ENCODE measurements at places on chromosomes 6 and 20. TPM values are rescaled to one million over a fixed set of nuclear protein-coding genes. Genes with fewer than 3 reads are reported as not detected.

DNA sequence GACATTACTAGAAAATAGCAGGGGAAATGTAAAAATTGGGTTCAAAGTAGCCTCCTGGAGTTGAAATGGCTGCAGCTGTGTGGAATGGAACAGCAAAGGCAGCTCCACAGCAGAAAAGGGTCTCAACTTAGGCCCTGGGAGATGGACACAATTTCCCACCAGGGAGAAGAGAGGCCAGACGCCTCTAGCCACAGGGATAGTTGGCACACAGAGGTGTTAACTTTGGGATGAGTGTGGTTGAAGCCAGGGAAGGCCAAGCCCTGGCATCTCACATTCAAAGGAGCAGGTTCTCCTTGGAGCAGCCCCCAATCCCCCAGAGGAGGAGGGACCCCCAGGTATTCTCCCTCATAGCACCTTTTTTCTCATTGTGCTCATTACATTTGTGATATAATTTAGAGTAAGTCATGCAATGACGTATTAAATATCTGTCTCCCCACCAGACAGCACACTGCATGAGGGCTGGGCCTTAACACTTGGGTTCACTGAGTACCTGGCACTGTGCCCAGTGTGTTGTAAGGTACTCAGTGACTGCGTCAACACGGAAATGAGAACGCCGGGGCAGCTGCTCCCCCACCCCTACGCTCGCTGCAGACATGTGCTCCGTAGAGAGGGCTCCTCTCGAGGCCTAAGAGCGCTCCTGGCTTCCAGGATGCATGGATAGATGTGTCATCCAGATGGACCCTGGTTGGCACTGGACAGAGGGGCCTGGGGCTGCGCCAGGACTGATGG lies 76.0 kb upstream of the CD93 start:
- peak; percentile 68 for DNase-seq

DNA sequence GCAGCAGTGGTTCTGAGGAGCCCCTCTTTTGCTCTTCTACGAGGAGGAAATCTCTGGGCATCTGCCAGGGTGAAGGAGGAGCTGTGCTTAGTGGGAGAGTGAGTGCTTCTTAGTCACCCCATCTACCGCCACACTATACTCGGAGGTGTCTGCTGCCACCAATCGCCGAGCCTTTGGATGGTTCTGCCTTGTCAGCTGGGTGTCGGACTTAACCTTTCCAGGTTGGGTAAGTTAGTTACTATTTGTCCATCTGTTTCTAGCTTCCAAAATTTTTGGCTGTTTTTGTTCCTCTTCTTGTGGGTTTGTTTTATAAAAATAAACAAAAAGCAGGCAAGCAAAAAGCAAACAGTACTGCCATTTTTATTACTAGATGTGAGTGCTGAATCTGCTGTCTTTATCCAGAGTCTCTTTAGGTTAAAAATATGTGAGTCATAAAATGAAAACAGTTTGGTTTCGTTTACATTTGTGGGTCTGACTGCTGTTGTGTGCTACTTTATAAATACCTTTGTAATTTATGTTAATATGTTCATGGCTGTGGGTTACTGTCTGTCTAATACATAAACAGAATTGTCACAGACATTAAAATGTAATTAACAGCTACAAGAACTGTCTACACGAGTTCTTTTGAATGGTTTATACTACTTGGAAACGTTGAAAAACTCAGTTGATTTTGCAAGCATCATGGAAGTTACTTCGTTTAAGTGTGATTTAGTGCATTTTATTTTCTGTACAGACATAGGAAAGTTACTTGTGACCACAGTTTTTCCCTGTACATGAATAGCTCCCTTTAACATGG lies 89.2 kb downstream of the ARID1B start:
- peak; percentile 22 for DNase-seq

GRCh38 chr6:108689272-108690161 lies 128.8 kb downstream of the FOXO3 start:
- DNase-seq: peak; percentile 85

DNA sequence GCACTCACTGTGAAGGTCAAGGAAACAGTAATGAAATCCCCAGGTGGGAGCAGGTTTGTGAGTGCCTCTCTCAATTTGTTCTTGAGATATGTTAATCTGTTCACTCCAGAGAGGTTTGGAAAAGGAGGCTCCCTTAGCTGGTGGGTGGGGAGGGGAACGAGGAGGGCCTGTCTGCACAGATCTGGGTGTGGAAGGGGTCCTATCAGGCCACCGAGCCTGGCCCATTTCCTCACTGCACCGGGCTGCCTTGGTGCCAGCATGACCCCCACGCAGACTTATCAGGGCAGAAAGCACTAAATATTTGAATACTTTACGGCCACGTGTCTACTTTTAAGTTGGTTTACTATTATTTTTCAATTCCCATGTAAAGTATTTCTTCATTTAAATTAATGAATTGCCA lies 8.3 kb downstream of the AGPAT4 start:
- DNase-seq: no peak

DNA sequence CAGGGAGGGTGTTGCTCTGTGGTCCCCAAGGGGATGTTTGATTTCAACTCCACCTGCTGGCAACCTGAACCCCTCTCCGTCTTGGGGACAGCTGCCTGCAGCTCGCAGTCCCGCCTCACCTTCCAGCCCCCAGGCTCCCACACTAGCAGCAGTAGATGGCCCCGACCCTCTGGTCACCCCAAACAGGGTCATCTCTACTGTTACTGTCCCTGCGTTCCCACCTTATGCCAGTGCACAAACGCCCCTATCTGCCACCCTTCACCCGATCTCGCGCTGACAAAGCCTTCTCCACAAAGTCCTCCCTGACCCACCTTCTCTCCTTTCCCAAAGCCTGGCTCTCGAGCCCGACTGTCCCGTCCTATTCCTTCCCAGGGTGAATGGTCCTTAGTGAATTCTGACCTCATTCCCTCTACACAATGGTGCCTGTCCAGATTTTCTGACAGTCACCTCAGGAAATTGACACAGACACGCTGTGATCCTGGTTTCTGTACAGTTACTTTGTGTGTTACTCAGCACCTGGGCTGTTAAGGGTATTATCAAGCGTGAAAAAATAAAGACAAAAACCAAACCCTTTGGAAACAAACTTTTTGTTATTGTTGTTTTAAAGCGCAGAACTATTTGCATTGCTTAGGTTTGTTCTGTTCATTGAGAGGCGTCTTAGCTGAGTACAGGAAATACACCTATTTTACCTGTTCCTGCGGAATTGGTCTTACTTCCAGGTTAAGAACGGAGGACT lies 728 bp downstream of the FUT9 start:
- DNase-seq: no peak

GRCh38 chr6:79684876-79685275 lies 53.7 kb downstream of the SH3BGRL2 start:
- no peak for DNase-seq

- DNase-seq: no peak
Measured at GRCh38 chr6:42224222-42225028, 6.8 kb upstream of the MRPS10 start.

DNA sequence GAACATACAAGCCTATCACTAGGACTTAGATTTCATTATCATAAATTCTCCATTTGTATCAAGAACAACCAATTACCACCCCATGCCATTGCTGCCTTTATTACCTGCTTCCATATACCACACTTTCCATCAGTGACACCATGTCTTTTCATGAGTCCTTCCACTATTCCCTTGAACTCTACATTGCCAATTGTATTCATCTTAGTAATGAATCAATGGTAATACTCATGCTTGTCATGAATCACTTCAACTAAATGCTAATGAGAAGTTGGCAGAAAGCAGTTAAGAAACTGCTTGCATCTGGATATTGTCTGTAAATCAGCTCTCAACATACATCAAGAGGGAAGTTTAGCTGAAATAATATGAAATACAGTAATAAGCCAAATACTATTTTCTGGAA lies 61.2 kb upstream of the RNF217 start:
- DNase-seq: no peak

GRCh38 chr6:44858998-44859397 lies 469.1 kb upstream of the RUNX2 start:
- DNase-seq: no peak

- peak; percentile 45 for DNase-seq
Measured at GRCh38 chr6:32047855-32048766, 9.9 kb downstream of the CYP21A2 start.

- no peak for DNase-seq
Measured at GRCh38 chr6:71399279-71399678, 110.7 kb downstream of the OGFRL1 start.

- no peak for DNase-seq
Measured at GRCh38 chr6:139490482-139490881, 116.0 kb upstream of the CITED2 start.

GRCh38 chr20:52943185-52943841 lies 28.8 kb upstream of the TSHZ2 start:
- no peak for DNase-seq

DNA sequence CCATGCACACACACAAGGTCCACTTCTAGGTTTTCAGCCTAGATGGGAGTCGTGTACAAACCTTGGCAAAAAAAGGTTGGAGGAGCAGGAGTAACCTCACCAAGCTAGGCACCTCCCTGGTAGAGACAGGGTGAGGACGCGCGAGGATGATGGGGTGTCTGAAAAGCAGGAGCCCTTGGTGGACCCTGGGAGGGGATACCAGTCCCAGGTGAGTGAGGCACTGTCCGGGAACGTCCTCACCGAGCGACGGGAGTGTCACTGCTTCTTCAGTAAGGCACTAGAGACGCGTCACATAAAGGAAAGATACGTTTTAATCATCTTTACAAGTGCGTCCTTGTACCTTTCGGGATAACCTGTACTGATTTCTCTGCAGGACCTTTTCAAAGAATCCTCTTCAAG lies 29.4 kb upstream of the ZBP1 start:
- no peak for DNase-seq

DNA sequence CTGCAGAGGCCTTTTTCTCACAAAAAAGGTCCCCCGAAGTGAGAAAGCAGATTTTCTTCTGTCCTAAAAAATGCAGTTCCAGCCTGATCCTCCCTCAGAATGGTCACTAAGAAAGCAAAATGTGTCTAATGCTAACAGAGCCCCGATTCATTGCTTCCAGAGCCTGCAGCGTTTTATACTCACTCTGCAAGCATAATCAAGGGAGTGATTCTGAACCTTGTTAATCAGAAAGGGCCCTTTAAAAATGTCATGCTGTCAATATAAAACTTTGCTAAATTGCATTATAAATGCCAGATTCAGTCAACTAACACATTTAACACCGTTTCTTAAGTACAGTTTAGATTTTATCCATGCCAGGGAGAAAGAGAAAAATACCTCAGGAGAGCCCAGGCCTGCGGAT lies 202.8 kb downstream of the CD83 start:
- no peak for DNase-seq

- DNase-seq: no peak
Measured at GRCh38 chr6:154594496-154595198, 84.2 kb upstream of the CNKSR3 start.

DNA sequence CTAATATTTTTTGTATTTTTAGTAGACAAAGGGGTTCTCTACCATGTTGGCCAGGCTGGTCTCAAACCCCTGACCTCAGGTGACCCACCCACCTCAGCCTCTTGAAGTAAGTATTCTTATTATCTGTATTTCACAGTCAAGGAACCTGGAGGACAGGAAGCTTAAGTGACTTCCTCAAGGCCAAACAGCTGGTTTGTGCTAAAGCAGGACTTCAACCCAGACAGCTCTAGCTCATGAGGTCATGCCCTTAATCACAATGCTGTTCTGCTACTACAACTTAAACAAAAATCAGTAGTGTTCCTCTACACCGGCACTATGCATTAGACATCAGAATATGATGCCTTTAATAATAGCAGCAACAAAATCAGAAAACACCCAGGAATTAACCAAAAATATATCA lies 168.9 kb downstream of the ADGB start:
- DNase-seq: no peak

- DNase-seq: no peak
Measured at GRCh38 chr6:73747289-73747688, 51.3 kb downstream of the CD109 start.

GRCh38 chr20:42370075-42370474 lies 751.9 kb upstream of the CHD6 start:
- DNase-seq: no peak

DNA sequence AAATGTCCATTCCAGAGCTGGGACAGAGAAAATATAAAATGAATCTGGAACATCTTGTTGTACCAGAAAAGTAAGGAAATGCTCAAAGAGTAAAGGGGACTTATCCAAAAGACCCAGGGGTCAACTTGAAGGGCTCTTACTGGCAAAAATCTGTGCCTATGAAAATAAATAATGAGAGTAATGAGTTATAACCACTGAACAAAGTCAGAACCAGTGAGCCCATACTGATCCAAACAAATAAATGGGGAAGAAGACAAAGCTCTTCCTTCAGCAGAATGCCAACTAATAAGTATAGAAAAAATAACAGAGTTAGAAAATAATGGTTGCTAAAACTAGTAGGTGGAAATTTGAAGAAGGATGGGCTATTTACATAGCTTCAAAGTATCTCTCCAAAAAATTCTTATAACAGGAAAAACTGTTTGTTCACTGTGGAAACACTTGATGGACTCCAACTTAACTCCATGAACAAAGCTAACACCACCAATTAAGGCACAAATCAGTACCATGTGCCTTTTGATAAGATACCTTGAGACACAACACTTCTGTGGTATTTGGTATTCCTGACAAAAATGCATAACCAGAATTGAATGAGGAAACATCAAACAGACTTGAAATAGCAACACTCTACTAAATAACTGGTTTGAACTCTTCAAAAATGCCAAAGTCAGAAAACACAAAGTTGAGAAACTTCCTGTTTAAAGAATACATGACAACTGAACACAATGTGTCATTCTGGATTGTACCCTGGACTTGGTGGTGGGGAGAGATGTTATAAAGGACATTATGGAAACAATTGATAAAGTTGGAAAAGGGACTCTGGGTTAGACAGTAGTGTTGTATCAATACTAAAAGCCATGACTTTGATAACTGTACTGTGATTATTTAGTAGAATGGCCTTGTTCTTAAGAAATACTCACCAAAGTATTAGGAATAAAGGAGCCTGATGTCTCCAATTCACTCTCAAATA lies 197.5 kb downstream of the ISM1 start:
- no peak for DNase-seq

DNA sequence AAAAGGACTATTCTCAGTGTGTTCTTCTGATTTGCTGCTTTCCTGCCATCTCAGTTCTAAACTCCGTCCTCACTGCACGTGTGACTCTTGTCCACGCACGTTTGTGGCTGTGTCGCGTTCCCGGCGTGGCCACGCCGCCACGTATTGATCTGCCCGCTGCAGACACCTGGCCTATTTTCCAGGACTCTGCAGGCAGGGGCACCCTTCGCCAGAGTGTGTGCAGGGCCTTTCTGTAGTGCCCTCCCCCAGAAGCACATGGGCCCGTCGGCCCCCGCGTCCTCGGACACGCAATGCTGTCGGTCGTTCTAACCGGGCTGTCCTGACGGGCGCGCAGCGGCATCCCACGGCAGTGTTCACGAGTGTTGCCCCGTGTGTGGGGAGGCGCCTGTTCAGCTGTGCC lies 87.6 kb downstream of the YTHDF1 start:
- DNase-seq: no peak

Gene SCRT2
- total RNA-seq: 0.17 TPM

Gene PROKR2
- total RNA-seq: not detected

Gene RAMACL
- total RNA-seq: 0.68 TPM

Gene RHAG
- not detected for total RNA-seq

Gene NKAIN2
- not detected for total RNA-seq

Gene ADGRF5
- 4.7 TPM for total RNA-seq

Gene LINC00237
- total RNA-seq: not detected

Gene THBD
- total RNA-seq: 88.4 TPM
